CD8-positive, alpha-beta T cell (primary cell): ENCODE measurements at places on chromosomes 11 and 22.

- peak; percentile 26 for DNase-seq
Observed at GRCh38 chr11:8779107-8779506, 96.5 kb downstream of the RPL27A start.

- DNase-seq = no peak
Observed at GRCh38 chr11:72468289-72468688, 34.0 kb upstream of the CLPB start.

GRCh38 chr22:49062155-49062801, 765.4 kb downstream of the BRD1 start:
- DNase-seq = no peak

- DNase-seq = no peak
Observed at GRCh38 chr11:80592546-80592945, 1151.7 kb upstream of the TENM4 start.

GRCh38 chr11:19183646-19184045, 18.1 kb downstream of the CSRP3 start:
- DNase-seq = no peak

DNA sequence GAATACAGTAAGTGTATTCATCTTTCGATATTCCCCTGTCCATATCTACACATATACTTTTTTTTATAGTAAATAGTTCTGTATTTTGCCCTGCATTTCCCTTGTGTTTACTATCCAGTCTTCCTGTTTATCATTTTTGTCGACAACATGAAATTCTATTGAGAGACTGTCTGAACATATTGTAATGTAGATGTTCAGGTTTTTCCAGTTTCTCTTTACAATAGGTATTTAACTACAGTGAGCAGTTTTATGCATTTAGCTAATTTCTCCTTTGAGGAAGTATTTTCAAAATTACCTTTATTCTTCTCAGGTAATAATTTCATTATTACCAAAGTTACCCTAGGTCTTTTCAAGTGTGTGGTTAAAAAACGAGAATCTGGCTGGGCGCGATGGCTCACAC, 16.7 kb downstream of the PIK3IP1 start:
- DNase-seq = no peak
